HCEC 1CT (cell line): ENCODE measurements at places on chromosomes 7 and 10.

GRCh38 chr7:154770962-154771361, 232.0 kb downstream of the PAXIP1 start:
- no peak for DNase-seq

DNA sequence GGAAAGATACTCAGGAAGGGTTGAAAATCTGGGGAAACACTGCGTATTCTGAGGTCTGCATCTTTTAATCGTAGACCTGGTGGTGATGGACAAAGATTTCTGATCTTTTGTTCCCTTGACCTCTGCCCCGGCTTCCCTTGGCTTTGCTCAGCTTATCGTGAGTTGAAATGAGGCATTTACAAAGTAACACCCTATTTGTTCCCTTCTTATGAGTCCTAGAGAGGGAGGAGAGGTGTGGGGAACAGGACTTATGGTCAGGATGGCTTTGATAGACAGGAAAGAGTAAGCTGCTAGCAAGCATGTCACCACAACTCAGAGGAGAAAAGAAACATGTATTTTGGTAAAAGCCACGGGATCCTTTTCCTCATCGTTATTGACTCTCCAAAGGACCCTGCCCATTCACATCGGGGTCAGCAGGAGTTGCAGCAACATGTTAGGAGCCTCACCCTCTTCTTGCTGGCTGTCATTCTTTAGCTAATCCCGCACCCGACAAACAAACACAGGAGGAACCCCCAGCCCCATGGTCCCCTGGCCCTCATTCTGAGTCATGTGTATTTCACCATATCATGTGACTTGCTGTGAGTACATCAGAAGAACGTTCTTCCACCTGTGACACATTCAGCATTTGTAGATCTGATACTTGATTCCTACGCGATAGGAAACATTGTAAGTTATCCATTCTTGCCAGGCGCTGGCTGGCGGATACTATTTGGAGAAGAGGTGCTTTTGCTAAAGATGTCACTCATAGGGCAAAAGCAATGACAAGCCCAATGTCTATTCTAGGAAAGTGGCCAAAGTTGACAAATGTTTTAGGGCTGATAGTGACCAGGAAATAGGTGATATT, 170.1 kb downstream of the RTKN2 start:
- DNase-seq = no peak

DNA sequence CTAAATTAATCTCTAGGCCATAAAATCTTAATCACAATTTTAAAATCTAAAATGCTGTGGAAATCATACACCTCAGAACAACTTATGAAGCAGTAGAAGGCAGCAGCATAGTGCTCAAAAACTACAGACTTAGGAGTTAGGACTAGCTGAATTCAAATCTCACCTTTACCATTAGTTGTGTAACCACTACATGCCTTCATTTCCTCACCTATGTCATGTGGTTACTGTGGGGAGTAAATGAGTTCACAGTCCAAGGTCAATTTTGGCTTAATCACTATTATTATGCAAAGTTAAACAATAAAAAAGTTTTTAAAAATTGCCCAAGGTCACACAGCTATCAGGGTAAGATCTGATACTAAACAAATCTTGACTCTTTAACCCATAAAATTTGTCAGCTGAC, 37.0 kb downstream of the SNX13 start:
- no peak for DNase-seq

DNA sequence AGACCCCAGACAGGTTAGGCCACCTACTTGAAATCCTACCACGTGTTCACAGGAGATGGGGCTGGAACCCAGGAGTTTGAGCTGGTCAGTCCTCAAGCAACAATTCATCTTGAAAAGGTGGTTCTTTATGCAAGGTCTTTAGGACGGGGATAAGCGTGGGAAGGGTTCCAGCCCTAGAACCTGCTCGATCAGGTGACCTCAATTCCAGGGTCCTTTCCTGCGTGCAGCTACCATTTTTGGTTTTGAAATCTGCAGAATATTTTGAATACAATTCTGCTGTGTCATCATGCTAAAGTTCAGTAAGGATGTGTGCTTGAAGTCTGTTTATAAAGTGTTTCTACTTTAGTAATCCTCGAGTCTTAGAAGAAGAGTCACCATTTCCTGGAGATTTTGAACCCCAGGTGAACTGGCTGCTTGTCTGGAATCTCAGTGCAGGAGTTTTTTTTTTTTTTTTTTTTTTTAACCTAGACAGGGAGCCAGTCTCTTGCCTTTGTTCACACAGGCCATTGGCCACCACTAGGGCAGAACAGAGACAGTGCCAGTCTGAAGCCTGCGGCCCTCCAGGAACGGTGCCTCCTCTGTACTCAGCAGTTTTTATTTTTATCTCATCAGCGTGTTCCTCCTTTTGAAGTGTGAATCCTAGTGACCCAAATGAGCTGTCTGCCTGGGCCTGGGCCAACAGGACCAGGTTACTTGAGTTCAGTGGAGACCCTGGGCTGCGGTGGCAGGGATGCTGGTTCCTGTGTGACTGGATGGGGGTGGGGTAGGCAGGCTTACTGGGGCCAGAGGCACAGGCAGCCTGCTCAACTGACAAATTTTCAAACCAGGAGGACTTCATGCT, 54.6 kb downstream of the EEPD1 start:
- DNase-seq = peak; percentile 92

DNA sequence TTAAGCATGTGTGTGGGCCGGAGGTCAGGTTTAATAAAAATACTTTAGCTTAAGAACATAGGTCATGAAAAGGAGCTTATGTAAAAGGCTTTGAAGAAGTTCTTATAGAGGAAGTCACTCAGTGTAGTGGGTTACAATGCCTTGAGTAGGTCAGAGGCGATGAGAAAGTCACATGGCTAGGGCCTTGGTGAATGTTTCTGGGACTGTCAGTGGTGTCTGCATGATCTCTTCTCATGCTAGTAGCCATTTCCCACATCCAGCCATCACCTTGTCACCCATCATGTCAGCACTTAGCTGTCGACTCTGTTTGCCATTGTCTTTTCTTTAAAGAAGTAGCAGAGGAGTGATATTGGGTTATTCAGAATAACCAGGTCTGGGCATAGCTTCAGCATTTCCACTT, 236.6 kb downstream of the CDK14 start:
- no peak for DNase-seq

GRCh38 chr7:45718464-45719330, 144.5 kb downstream of the ADCY1 start:
- DNase-seq = no peak

DNA sequence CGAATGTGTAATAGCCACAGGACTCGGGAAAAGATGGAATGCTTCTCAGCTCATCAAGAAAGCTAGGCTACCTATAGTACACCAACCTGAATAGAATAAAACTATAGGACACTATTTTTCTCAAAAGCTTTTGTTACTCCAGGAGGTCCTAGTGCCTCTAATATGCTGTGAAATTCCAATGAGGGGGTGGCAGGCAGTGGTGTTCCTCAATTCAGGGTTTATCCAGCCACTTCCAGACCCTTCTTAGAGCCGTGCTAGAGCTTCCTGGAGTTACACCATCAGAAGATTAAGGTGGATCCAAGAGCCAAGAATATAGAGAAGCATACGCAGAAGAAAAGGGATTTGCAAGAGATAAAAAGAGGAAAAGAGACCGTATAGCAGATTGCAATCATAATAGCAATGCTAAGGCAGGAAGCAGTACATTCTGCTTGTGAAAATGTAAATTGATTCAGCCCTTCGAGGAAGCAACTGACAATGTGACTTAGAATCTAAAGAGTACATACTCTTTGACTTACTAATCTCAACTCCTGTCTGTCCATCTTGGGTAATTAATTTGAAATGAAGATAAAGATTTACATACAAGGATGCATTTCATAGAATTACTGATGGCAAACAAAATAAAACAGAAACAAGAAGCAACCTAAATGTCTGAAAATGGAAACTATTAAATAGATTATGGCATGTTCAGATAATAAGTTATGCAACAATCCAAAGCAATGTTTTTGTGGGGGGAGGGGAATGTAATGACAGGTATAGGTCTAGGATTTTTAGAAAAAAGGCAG, 2.1 kb downstream of the ST8SIA6 start:
- DNase-seq = no peak

- DNase-seq = no peak
These were observed 59.4 kb upstream of the SVIL start for GRCh38 chr10:29694121-29694520.

GRCh38 chr10:35661236-35661635, 19.1 kb upstream of the FZD8 start:
- DNase-seq = no peak

DNA sequence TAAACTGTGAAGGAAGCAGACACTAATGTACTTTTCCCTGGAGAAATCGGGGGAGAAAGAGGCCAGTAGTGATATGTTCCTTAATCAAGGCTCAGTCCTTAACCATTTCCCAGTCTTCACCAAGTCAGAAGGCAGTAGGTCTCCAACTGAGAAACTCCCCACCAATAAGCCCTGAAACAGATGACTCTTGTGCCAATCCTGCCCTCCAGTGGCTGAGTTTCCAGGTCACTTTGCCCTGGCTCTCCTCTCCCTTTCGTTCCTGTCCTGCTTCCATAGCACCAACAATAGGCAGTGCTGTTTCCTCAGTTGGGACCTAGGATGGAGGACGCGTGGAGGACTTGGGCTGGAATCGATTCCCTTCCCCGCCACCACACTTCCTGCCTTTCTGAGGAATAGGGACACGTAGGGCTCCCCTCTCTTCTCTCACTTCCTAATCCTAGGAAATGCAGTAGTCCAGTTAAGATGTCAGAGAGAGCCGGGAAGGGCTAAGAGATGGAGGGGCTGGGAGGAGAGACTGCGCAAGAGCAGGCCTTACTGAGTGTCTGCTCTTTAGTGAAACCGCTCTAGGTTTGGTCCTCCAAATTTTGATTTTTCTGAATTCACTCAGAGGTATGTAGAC, 23.4 kb downstream of the ATOH7 start:
- DNase-seq = peak; percentile 57

DNA sequence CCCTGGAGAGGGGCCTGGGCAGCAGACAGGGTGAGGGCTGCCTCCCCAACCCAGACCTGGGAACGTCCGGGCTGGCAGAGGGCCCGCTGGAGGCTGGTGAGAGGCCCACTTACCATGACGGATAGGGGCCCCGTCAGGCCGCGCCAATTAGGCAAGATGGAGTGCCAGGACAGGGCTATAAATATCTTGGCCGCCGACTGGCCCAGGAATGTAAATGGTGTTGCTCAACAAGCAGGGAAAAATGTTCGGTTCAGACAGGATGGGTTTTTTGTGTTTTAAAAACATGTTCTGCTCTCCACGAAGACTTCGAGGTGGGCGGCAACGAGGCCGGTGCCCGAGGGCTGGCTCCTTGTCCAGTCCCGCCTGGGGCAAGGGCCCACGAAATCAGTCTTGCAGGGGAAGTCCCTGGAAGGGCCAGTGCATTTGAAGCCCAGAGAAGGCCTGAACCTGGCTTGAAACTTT, 35.8 kb upstream of the ELN start:
- DNase-seq = no peak

DNA sequence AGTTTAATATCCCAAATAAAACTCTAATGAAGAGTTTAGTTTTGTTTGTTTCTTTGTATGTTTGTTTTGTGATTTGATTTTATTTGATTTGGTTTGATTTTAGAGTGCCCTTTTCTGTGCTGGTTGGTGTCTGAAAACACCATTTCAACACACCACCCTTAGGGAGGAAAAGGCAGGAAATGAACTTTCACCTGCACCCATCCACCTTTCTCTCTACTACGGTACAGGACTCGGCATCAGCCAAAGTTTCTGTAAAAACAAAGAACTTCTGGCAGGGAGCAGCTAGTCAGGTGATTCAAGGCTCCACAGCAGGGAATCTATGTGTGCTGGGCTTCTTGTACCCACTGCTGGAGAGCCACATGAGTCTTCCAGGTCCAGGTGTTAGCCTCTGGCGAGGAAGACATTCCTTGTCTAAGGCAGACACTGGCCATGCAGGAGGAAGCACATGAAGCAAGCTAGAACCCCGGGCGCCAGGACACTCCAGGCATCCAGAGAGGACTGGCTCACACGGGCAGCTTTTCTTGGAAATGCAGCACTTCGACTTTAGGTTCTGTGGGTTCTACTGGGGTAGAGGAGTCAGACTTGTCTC, 22.1 kb upstream of the STK17A start:
- DNase-seq = no peak

GRCh38 chr10:4568731-4569130, 257.3 kb upstream of the AKR1E2 start:
- DNase-seq = no peak

DNA sequence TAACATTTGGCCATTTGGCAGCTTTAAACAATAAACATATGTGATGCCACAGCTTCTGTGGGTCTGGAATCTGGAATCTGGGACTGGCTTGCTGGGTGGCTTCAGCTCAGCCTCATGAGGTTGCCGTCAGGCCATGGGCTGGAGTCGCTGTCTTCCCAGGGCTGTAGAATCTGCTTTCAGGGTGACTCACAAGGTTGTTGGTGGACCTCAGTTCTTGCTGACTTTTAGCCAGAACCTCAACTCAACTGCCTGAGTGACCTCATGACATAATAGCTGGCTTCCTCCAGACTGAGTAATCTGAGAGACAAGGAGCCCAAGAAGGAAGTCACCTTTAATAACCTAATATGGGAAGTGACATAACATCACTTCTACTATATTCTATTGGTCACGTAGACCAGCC, 44.6 kb upstream of the TSPAN13 start:
- DNase-seq = peak; percentile 97

- peak; percentile 67 for DNase-seq
These were observed 35.8 kb downstream of the CRCP start for GRCh38 chr7:66150471-66150870.

- peak; percentile 97 for DNase-seq
These were observed 78.9 kb downstream of the LRRC17 start for GRCh38 chr7:102991540-102992214.

- DNase-seq = no peak
These were observed 15.8 kb downstream of the ZNF485 start for GRCh38 chr10:43622038-43622437.

- DNase-seq = no peak
These were observed 261.4 kb downstream of the GRID1 start for GRCh38 chr10:86105181-86105580.
